Fibroblast of villous mesenchyme (primary cell): ENCODE measurements at places on chromosomes 6 and 20. TPM values are rescaled to one million over a fixed set of nuclear protein-coding genes. Genes with fewer than 3 reads are reported as not detected.

Gene ADGRF1
- total RNA-seq: under 0.01 TPM in 1 of 2 replicates, not detected in the other

Gene ADGB
- total RNA-seq: not detected in 2 replicates

- DNase-seq: no peak
Measured at GRCh38 chr6:144138542-144138941, 11.8 kb upstream of the STX11 start.

DNA sequence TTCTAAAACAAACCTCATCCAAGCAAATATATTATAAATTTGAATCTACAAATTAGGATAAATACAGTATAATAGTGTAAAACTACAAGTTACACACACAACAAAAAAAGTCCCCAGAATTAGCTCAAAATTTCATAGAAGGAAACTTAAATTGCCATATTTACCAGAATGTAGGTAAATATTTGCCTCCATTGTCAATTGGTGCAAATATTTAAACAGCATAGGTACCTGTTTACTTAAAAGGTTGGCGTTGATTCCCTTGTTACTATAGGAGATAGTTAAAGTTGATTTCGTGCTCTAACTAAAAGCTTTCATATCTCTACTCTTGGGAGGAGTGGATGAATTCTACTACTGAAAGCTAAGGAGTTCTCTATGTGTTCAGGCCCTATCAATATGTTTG, 111.6 kb upstream of the TENT5A start:
- DNase-seq: no peak

DNA sequence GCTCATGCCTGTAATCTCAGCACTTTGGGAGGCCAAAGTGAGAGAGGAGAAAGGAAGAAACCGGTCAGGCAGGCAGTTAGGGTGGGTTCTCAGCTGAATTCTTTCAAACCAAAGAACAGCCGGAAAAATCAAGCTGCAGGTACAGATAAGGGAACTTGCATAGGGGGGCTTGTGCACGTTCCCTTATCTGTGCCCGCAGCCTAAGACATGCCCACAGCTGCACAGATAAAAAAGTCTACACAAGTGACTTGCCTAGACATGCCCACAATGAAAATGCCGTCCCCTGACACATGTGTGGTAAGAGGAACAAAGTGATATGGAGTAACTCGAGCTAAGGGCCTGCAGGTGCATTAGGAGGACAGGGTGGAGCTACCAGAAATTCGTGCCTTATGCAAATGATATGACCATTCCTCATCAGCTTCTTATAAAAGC, 175.8 kb upstream of the SALL4 start:
- no peak for DNase-seq

- DNase-seq: peak; percentile 84
Measured at GRCh38 chr6:36984581-36985416, 1.2 kb downstream of the MTCH1 start.

GRCh38 chr6:106180208-106180607, 94.1 kb downstream of the PRDM1 start:
- DNase-seq: no peak

DNA sequence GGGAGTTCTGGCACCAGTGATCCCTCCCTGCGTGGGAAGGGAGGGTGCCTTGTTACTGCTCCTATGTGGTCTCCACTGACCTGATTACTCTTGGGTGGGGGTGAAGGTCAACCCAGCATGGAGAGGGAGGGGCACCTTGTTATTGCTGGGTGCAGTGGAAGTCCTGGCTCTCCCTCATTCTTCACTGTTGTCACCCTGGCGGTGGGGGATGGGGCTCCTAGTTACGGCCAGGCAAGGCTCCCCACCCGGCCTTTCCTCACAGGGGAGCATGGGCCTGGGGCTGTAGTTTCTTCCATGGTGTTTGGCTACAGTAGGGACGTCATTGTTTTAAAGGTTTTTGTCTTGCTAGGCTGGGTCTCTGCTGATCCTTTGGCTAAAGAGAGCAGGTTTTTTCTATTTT, 40.8 kb downstream of the PACSIN1 start:
- DNase-seq: no peak
